ENCODE measurements at places on chromosomes 3 and 15.

GRCh38 chr15:46450112-46450809 lies 815.4 kb downstream of the SQOR start:
- no peak for DNase-seq

DNA sequence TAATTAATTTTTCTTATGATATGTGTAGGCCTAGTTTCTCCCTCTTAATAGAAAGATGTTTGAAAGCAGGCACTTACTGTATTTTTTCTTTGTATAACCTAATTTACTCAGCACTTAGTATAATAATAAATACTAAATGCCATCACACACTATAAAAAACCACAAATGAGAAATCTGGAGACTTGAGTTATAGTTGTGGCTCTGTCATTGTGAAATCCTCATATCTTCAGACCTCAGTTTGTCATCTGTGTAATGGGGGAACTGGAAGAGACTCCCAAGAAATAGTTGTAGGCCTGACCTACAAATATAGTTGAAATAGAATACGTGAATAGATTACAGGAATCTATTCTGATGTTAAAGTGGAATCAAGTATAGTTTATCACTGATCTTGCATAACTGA lies 287.6 kb upstream of the DPH6 start:
- DNase-seq = no peak

DNA sequence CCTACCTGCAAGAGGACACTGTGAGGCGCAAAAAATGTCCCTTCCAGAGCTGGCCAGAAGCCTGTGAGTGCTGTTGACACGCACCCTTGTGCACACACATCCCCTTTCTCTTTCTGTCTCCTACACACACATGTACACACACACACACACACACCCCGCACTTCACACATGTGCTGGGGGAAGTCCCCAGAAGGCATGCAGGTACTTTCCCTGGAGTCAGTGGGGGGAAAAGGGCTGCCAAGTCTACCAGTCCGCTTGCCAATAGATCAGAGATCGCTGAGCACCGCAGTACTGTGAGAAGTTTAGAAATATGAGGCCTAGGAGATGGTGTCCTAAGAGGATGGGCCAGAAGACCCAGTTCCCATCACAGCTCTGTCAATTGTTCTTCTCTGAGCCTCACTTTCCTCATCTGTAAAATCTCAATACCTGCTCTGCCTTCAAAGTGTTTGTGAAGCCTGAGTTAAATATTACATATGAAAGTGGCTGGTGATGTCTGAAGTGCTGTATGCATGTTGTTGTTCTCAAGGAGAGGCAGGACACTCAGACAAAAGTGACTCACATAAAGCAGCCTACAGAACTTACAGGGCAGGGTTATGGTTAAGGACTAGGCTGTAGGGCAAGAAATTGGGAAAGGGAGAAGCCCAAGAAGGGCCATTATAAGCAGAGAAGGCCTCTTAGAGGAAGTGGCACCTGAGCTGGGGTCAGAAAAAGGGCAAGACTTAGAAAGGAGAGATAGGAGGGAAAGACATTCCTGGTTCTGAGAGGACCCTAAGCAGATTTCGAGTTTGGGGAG lies 6.8 kb downstream of the IL17RE start:
- no peak for DNase-seq

- no peak for DNase-seq
These were observed 1.1 kb downstream of the SH2D7 start for GRCh38 chr15:78093242-78094020.

DNA sequence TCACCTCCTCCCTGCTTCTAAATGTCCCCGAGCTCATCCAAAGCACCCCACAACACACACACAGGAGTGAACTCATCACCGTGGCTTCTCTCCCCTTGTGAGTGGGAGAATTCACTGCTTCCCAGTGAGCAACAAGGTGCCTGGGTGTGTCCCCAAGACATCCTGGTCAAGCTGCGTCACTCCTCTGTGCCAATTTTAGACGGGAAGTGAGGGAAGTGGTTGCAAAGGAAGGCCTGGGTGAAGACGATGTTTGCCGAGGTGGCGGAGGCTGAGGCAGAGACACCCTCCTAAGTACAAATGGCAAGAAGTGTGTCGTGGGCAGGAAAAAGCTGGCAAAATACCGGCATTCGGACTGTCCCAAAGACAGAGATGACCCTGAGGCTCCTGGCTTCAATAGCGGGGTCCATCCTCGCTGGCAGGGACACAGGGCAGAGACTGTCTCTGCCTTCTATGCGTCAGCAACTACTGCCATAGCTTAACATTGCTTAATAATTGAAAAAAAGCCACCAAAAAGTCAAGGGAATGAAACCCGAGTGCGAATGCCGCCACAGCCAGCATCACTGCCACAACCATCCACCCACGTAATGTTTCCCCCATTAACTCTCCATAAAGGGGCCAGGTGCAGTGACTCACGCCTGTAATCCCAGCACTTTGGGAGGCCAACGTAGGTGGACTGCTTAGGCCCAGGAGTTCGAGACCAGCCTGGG lies 72.8 kb downstream of the VGLL4 start:
- no peak for DNase-seq

DNA sequence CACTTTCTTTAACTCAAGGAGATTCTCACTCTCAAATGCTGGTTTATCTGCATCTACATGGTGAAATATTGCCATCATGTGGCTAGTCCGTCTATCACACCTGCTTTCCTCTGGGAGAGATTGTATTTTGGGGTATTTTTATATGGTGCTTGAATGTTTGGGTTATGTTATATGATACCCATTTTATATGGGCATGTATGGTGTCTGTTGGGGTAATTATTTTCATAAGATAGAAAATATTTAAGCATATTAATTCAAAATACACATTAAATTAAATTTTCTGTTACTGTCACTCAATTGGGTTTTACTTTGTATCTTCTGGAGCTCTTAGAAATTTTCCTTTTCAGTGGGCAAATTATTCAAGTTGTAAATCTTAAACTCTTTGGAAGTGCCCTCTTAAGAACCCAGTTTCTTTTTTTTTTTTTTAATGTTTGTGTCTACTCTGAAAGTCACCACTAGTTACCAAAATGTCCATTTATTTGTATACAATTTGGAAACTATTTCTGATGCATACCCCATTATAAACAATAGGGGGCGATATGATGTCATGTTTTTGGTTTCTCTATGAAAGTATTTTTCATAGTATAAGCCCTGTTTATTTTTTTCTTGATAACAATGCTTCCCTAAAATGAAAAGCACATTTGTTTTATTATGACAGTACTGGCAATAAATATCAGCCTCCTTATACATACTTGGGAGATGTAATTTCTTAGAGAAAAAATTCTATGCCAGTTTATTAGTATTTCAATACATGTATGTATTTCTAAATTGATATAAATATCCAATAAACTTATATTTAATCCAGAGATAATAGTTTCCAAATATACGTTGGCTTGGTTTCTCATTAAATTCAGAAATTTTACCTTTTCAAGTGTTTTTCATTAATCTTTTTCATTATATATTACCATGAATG lies 36.1 kb upstream of the PLSCR5 start:
- no peak for DNase-seq

GRCh38 chr3:38644662-38645053 lies 4.8 kb downstream of the SCN5A start:
- no peak for DNase-seq

- no peak for DNase-seq
These were observed 90.8 kb upstream of the CMC1 start for GRCh38 chr3:28150465-28151206.

DNA sequence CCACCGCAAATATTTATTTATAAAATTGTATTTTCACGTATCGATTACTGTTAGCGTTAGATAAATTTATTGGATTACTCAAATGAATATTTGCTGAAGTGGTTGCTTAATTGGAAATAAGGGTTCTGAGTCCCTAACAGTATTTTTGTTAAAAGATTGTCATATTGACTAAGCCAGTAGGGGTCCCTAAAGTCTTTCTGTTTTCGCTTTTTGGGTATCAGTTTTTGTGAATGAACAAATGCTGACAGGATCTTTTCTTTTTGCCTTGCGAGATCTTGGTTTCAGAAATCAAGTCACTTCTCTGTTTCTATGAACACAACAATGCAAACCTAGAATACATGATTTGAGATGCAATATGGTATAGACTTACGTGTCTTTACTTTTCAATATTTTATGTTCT lies 7.1 kb downstream of the RAD51 start:
- DNase-seq = no peak

DNA sequence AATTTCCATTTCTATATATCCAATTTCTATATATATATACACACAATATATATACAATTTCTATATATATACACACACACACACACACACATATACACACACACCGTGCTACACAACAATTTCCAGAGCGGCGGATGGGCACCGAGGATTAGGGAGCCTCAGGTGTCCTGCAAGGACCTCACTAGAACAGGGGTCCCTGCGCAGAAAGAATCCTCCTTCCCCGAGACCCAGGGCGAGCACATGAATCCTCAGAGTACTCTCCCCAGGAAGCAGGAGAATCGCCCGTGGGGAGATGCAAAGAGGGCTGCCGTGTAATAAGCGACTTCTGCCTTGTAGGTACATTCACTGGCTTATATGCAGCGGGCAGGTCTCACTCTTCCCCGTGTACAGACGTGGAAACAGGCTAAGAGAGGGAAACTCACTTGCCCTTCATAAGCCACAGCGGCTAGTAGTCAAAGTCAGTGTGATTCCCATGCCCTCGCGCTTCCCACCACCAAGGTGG lies 467 bp downstream of the PIF1 start:
- DNase-seq = no peak
